Stimulated activated CD4-positive, alpha-beta T cell treated with anti-CD3 and anti-CD28 coated beads, Interleukin-15, amount 100 ng/mL, for 1 hour (primary cell): ENCODE measurements at places on chromosomes 6 and 20.

GRCh38 chr6:52522655-52523054 lies 54.2 kb downstream of the TRAM2 start:
- DNase-seq: no peak

GRCh38 chr6:138206862-138207261 lies 11.4 kb downstream of the PBOV1 start:
- no peak for DNase-seq

DNA sequence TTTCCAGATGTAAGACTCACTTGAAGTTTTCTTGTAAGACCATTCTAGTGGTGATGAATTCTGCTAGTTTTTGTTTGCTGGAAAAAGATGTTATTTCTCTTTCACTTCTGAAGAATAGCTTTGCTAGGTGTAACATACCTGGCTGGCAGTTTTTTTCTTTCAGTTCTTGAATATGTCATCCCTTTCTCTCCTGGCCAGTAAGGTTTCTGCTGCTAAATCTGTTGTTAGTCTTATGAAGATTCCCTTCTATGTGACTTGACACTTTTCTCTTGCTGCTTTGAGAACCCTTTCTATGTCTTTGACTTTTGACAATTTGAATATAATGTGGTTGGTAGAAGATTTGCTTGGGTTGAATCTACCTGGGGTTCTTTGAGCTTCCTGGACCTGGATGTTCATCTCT lies 314.7 kb upstream of the NOX3 start:
- no peak for DNase-seq

GRCh38 chr20:63847237-63848002 lies 13.9 kb upstream of the ABHD16B start:
- no peak for DNase-seq

DNA sequence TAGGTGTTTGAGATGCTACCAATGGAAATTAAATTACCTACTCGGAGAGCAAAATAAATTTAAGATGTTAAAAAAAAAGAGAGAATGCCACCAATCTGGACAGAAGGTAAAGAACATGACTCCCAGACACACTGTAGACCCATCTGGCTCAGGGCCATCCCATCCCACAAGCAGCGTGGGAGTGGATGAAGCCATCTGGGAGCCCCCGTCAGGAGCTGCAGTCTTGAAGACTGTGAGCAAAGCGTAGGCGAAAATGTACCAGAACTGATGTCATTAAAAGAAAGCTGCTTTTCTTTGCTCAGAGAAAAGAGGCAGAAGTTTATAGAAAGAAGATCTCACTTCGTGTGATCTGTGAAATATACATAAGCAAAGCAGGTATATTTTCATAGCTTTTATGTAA lies 815.7 kb downstream of the QKI start:
- DNase-seq: no peak

GRCh38 chr20:49043000-49043399 lies 3.1 kb upstream of the CSE1L start:
- no peak for DNase-seq

DNA sequence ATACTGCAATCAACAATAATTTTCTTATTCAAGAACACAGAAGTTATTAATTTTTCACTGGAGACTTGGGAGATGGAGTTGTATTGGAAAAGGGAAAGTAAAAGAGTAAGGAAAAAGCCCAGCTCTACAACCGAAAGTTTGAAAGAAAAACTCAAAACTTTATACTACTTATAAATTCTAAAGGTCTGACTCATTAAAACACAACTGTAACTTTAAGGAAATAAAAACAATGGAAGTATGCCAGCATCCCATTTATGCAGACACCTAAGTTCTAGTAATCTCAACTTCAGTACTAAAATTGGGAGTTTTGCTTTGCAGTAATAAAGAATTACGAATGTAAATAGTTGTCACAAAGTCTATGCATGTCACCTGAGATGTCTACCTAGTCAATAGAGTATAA lies 80.6 kb downstream of the IRAK1BP1 start:
- no peak for DNase-seq

DNA sequence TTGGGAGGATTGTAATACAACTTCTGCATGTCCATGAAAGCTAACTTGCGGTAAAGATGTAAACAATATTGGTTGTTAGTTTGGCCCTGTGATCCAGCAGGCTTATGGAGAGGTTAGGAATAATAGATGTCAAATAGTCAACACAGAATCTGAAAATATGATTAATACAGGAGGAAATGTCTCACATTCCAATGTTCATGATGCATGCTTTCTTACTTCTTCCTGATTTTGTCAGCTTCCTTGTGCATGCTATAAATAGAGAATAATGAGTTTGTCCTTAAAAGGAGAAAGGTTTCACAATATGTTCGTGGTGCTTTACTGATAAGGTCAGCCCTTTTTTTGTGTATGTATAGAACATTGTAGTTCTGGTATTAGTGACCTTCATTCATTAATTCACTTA lies 136.7 kb downstream of the MMUT start:
- no peak for DNase-seq

DNA sequence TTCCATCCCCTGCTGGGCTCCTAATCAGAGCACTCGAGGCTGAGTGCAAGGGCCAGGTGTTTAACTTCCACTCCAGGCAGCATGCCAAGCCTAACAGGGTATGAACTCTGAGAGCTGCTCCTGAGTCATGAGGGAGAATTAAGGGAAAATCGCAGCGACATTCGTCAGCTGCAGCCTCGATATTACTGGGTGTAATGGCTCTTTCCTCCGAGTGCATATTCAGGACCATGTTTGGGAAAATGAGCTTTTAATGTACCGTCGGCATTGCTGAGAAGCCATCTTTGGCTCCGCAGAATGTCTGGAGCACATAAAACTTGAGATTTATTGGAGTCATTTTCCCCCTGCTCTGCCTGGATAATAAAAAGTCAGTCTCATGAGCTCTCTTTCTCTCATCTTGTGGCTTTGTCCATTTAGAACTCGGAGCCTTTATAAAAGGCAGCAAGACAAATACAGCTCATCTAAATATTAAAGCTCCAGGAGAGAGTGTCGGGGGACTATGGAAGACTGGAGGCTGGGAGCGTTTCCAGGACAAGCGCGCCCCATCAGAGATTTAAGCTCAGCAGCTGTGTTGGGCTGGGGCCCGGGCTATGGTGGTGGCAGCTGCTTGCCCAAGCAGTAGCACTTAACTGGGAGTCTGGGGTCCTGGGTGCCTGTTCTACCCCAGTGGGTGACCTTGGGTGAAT lies 103.7 kb downstream of the TOX2 start:
- DNase-seq: no peak

DNA sequence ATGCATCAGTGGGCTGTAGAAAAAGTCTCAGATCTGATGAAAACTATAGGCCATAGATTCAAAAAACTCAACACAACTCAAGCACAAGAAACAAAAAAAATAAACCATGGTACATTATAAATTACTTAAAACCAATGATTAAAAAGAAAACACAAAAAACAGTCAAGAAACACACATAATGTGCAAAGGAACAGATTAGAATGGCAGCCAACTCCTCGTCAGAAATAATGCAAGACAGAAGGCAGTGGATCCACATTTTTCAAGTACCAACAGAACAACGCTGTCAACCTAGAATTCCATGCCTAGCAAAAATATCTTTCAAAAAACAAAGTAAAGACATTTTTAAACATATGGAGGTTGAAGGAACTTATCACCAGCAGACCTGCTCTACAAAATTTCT lies 69.7 kb downstream of the PSMB1 start:
- DNase-seq: no peak

GRCh38 chr20:1371830-1372539 lies 20.9 kb downstream of the FKBP1A start:
- DNase-seq: no peak

- no peak for DNase-seq
Observed at GRCh38 chr6:21031182-21031581, 496.9 kb downstream of the CDKAL1 start.

GRCh38 chr6:15351631-15352030 lies 105.8 kb downstream of the JARID2 start:
- no peak for DNase-seq

DNA sequence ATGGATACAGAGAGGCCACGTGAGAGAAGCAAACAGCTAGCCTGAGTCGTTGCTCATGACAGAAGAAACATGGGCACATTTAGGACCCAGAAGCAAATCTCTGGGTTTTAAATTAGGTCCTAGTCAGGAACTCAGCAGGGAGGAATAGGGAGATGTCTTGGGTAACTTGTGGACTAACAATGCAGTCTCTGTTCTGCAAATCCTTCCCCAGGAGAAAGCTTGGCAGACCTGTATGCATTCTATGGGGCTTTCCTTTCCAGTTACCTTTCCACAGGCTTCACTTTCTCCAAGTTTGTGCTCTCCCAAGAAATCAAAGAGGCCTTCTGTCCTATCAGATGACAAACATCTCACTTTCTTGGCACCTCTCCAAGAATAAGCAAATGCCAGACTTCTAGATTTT lies 47.2 kb upstream of the PLCB4 start:
- DNase-seq: no peak

DNA sequence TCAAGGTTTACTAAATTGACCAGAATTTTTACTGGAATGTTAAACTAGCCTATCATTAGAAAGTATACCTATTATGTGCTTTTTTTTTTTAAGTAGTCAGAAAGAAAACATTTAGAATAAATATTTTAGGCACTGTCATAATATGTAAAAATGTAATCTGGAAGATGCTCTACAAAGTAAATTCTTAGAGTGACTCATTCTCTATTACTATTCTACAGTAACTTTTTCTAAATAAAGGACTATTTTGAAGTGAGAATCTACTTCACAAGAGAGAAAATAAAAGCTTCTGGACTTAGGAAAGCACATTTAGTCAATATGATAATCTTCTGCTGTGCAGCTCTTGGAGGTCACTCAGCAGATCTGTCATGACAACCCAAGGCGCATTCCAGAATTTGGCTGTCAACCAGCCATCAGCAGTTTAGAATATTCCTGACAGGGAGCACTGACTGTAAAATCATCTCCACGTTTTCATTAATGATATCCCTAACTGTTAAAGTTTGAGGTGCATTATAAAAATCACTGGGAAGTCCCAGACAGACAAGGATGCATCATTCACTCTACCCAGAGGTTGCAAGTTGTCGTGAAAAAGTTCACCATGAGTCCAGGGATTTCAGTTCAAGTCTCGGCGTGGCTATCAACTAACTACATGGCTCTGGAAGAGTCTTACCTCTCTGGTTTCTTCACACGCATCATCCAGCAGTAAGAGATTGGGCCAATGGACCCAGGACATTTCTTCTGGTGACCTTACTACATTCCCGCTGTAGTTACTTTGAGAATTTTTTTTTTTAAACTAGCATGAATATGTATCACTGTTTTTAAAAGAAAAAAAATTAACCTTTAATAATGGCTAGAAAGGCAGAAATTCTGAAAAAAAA lies 374.9 kb downstream of the GJA1 start:
- no peak for DNase-seq

DNA sequence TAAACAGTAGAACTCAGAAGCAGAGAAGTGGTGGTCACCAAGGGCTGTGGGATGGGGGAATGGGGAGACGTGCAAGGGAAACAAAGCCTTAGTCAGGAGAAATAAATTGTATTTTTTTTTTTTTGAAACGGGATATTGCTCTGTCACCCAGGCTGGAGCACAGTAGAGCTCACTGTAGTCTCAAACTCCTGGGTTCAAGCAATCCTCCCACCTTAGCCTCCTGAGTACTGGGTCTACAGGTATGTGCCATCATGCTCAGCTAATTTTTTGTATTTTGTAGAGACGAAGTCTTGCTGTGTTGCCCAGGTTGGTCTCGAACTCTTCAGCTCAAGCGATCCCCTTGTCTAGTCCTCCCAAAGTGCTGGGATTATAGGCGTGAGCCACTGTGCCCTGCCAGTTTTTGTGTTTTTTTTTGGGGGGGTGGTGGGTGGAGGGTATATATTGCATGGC lies 3.4 kb downstream of the HSPA1B start:
- DNase-seq: no peak

- no peak for DNase-seq
Observed at GRCh38 chr6:19424853-19425252, 412.3 kb upstream of the ID4 start.

DNA sequence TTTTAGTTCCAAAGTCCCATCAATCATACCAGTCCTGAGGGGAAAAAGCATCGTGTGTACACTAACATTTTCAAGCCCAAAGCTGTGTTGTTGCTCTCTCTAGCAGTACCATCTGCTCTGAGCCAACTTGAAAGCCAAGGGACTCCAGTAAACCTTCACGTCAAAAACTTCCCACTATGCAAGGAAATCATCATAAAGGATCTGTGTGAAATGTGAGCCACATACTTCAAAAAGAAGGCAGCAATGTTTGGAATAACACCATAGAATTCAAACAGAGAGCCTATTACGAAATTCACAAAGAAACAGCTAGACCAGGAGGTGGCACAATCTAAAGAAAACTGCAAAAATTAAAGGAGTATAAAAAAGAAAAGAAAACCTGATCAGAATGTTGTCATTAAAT lies 399.8 kb upstream of the EPHA7 start:
- no peak for DNase-seq

GRCh38 chr6:52595000-52595795 lies 18.3 kb upstream of the TRAM2 start:
- DNase-seq: no peak

DNA sequence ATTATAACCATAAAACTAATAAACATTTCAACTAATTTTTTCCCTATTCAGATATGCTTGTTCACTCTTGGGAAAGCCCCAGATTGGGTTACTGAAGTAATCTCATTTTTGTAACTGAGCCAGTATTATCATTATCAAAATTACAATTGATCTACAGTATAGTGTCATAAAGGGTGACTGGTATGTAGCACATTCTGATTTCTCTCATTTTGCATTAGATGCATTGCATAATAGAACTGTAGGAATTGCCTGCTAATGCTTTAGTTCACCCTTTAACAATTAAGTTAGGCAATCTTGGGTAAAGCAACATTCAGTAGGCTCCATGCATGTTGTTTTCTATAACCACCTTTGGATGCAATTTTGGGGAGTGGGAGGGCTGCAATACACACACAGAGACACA lies 150.8 kb upstream of the FLRT3 start:
- no peak for DNase-seq
